ENCODE measurements at places on chromosomes 5 and 9.

- DNase-seq = no peak
Measured at GRCh38 chr5:179700401-179700918, 1.7 kb downstream of the CANX start.

DNA sequence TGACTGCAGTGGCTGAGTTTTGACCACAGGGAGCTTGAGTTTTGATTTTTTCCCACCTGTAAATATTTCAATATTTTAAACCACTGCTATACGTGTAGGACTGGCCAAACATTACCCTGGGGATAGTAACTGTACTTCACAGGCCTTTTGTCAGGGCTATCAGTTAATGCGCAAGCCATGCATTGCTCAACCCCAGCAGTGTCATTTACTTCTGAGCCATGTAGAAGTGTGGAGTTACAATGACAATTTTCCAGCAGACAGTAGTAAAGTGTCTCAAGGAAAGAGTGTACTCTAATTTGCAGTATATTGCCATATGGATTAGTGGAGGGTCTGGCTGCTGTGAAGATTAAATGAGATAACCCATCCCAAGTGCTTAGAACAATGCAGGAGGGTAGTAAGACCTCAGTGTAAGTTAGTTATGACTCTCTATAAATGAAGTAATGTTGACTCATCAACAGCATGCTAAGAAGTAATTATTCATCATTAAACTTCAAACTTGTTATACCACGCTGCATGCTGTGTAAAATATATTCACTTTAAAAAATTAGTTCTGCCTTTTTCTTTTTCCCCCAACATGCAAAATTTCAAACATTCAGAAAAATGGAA is 489.2 kb downstream of the KDM4C start:
- no peak for DNase-seq

DNA sequence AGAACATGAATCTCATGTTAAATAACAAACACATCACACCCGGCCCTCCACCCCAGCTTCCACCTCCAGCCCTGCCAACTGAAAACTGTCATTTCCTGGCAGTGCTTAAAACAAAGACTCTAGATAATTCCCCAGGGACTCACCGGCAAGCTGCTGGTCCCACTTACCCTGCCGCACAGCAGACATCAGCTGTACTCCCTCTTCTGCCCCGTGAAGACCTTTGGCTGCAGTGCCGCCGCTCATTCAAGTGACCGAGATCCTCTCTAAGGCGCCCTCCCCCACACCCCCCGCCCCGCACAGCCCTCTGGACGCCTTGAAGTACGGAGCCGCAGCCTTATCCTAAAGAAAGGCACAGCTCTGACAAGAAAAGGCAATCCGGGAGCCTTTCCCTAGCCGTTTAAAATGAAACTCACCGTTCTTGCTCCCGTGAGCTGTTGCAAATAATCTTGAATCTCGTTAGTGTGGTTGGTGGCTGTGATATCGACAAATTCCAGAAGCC is 434 bp downstream of the GLRX start:
- DNase-seq = no peak

GRCh38 chr5:159316519-159317383 is 13.5 kb downstream of the IL12B start:
- DNase-seq = no peak

DNA sequence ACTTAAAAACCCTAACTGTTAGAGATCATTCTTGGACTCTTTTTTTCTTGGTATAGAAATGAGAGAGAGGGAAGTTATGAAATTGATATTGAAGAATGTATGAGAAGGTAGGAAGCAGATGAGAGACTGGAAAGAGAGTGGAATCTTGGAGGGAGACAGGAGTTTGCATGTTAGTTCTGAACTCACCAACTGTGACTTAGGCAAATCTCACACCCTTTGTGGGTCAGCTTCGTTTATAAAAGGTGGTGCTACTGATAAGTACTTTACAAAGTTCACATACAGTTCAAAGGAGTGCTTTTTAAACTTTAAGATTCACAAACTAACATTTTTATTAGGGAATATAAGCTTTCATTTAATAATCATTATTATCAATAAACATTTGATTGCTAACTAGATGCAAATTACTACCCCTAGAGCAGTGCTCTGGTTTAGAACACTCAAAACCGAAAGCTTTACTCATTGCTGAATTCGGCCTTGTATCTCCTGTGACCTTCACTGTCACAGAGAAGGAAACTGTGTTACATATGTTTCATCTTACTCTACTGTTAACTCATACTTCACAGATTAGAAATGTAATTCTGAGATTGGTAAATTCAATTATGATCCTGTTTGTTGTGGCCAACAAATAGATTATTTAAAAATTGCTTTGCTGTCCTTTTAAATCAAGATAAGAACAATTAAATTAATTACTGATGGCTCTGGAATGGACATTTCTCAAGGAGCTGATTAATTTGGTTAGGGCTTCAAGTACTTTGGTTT is 143.2 kb downstream of the RMI1 start:
- no peak for DNase-seq

GRCh38 chr9:107307331-107307730 is 24.3 kb downstream of the RAD23B start:
- no peak for DNase-seq

DNA sequence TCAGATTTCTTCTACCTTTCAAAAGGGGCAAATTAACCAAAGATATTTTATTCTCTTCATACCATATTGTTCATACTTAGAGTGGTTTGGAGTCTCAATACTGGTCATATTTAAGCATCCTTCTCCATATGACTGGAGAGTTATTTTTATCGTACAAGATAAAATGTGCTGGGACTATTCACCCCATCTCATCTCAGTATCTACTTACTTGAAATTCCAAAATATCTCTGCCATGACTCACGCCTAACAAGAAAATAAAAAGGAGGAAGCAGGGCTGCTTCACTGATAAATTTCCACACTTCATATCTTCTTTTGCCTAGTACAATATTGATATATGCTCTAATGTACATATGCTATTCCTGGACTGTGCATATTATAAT is 277.9 kb upstream of the CDH9 start:
- DNase-seq = no peak

GRCh38 chr9:136079211-136079915 is 15.7 kb downstream of the NACC2 start:
- DNase-seq = no peak

DNA sequence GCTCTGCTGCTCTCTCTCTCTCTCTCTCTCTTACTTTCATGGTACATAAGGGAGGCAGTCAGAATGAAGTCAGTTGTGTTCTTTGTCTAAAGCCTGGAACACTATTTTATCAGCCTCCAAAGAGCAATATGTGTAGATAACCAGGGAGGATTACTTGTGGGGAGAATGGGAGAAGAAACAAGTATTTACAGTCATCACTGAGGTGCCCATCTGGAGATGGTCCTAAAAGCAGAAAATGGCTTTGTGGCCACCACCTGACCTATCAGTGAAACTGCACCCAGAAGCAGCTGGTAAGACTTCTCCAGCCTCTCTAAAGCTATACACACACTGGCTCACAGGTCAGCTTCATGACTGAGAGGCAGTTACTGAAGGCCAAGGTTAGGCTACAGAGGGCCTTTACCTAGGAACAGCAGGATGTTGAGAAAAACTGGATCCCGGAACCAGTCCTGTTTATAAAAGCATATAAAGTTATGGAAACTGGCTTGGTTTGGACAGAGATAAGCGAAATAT is 75.1 kb downstream of the MRPS27 start:
- no peak for DNase-seq

DNA sequence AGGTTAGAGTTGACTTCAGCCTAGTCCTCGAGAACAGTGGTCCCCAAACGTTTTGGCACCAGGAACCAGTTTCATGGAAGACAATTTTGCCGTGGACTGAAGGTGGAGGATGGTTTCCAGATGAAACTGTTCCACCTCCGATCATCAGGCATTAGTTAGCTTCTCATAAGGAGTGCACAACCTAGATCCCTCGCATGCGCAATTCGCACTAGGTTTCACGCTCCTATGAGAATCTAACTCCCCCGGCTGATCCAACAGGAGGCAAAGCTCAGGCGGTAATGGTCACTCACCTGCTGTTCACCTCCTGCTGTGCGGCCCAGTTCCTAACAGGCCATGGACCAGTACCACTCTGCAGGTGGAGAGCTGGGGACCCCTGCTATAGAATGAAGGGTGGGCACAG is 163.6 kb downstream of the CDH6 start:
- DNase-seq = no peak

GRCh38 chr9:69718218-69718617 is 41.6 kb downstream of the PTAR1 start:
- DNase-seq = no peak

DNA sequence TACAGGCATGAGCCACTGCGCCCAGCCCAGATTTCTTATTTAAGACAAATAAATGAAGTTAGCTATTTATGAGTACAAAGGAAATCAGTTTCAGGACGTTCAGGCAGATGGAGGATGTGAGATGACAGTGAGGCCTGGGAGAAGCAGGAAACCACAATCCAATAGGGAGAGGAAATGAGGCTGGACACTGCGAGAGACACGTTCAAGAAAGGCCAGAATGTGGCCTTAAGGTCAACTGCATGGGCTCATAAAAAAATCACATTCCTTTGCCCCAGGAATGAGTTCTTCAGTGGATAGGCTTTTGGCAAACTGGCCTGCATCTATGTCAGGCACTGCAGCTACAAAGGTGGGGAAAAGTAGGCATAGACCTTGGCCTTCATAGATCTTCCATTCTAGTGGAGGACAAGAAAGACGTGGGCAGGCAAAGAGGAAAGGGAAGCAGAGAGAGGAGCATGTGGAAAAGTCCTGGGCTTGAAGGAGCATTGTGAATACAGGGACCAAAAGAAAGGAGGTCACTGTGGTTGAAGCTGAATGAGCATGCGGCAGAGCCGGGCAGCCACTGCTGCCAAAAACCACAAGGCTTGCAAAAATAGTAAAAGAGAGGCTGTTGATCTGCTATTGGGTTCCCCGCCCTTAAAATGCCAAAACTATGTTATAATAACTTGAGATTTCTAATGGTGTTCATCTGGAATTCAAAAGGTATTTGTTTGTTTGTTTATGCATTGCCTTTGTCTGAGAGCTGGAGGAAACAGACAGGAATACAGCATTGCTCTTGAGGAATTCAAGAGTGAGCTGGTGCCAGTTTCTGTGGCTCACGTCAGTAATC is 133.0 kb downstream of the GNA14 start:
- no peak for DNase-seq

GRCh38 chr5:176181271-176181855 is 56.9 kb upstream of the SIMC1 start:
- no peak for DNase-seq

- no peak for DNase-seq
Measured at GRCh38 chr9:93205896-93206575, 22.1 kb downstream of the WNK2 start.
